Activated T-cell treated with anti-CD3 and anti-CD28 coated beads for 4 hours (primary cell): ENCODE measurements at places on chromosomes 7 and 10.

- no peak for DNase-seq
Observed at GRCh38 chr10:61337741-61338140, 115.4 kb downstream of the TMEM26 start.

GRCh38 chr7:75938921-75939320 lies 24.0 kb downstream of the POR start:
- DNase-seq: no peak

DNA sequence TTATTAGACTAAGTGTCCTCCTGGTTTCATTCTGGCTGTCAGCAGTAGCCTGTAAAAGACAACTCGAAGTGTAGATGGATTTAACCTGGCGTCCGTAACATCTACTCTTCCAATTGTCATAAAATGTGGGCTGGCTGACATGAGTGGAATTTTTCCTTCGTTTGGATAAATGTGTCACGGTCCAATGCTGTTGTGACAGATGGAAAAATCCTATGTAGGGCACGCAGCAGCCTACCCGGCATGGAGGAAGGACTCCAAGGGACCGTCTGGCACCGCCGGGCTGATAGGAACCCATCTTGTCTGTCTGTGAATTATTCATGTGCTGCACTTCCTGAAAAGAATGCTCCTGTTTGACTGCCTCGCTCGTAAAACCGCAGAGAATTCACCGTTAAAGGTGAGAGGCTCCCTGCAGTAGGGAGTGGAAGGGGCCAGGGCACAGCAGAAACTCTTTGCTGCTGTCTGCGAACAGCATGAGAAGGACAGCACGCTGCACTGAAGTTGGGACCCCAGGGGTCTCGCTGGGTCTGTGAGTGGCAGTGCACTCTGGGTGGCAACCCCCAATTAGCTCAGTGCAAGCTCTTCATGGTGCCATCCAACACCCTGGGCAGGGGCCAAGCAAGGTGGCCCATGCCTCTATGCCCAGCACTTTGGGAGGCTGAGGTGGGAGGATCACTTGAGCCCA lies 1.6 kb upstream of the ORAI2 start:
- DNase-seq: peak; percentile 35

DNA sequence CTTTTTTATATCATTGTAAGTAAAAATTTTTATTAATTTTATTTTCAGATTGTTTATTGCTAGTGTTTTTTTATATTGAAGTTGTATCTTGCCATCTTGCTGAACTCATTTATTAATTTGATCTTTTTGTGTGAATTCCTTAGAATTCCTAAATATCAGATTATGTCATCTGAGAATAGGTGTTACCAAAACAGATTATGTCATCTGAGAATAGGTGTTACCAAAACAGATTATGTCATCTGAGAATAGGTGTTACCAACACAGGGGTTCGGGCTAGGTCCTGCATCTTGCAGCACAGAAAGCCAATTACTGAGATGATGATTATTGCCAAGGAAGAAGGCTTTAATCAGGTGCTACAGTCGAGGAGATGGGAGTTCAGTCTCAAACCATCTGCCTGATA lies 383.4 kb downstream of the CNTNAP2 start:
- no peak for DNase-seq

DNA sequence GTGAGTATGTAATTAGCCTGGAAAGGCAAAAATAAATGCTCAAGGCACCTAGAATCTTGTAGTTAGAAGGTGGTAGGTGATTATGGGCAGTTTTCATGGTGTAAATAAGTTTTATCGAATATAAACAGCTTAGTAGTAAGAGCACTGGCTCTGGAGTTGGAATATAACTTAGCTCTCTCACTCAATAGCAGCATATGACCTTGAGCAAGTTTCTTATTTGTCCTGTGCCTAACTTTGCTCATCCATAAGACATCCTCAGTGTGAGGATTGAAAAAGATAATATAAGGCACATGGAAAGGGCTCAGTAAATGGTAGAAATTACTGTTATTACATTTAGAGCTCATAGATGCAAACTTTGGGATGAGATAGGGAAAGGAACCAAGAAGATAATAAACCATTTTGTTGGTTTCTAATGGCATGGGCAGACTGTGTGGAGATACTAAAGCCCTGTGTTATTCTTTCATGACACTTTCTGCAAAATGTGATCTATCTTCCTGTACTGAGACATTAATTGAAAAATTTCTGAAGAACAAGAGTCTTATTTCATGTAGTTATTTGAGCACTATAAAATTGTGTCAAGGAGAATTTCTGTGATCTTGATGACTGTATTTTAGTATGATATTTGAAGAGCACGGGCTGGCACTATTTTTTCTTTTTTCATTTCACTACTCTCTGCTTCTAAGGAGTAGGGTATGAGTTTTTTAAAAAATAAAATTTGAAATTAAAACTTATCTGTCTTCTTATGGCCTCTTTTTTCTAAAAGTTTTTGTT lies 3.1 kb downstream of the SLK start:
- DNase-seq: no peak

GRCh38 chr10:33026422-33026821 lies 68.4 kb upstream of the ITGB1 start:
- DNase-seq: no peak

DNA sequence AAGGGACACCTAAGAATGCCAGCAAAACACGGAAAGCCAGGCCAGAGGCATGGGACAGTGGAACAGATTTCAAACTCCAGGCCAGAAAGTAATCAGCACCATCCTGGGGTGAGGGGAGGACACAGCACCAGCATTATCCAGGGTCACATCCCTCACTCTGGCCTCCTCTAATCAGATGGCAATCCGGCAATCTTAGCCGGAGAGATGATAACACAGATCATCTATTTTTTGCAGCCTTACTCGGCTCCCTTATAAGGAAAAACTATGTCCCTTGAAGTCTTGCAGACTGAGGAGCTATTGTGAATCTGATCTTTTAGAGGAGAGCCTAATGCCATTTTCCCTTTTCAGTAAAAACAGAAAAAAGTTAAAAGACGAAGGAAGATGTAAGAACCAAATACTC lies 16.5 kb downstream of the TRIL start:
- DNase-seq: no peak

- no peak for DNase-seq
Observed at GRCh38 chr10:110834629-110835301, 37.0 kb upstream of the PDCD4 start.

DNA sequence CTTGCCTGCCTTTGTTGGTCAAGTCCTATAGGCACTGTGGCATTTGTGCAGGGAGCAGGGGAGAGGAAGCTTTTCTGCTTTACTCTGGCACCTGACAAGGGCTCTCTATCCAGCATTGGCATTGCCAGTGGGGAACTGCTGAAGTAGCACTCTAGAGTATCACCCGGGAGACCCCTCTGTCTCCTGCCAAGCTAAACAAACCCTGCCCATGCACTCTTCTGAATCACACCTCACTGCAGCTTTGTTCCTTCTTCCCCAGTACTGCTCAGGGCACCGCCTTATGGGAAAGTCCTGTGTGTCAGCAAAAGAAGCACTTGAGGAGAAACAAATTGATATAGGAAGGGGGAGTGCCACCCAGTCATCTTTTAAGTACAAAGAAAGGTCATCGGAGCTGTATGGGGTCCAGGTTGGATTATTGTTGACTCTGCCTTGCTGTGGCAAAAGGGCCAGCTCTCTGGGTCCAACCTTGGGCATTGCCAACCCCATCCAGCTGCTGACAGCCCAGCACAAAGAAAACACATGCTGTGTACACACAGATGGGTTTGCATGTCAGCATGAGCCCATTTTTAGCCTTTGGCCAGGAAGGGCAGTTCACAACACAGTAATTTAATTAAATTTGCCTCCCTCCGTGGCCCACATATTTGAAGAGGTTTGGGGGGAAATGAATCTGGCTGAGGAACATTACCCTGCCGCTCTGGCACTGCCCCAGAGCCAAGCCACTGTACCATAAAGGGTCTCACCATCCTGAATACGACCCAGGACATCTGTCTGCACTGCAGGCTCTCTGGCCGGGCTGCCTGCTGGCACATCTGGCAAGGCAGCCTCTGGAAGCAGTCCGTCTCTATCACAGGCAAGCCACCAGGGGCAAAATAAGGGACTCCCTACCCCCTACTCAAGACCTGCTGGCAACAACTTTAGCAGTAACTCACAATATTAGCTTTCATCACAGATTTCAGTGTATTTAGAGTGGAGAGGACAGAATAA lies 13.1 kb downstream of the LRRC4 start:
- no peak for DNase-seq

GRCh38 chr7:102292813-102293798 lies 6.4 kb downstream of the SH2B2 start:
- no peak for DNase-seq

GRCh38 chr7:135204341-135204749 lies 7.0 kb downstream of the WDR91 start:
- no peak for DNase-seq

GRCh38 chr10:32139223-32140073 lies 83.2 kb upstream of the KIF5B start:
- DNase-seq: no peak

GRCh38 chr7:112023282-112023681 lies 182.9 kb downstream of the DOCK4 start:
- DNase-seq: no peak

DNA sequence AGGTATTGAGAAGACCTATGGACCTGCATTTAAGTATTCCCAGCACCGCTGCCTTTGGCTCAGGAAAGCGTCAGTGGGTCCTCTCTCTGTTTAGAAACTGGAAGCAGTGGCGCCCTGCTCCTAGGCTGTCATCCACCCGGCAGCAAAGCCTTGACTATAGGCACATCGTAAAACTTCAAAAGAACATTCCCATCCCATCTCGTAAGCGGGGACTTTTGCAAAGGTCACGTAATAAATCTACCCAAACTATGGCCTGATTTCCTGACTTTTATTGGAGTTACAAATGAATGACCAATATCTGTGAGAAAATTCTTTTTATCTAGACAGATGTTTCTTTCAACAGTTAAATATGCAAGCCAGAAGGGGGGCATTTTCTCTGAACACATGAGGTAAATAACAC lies 115.8 kb upstream of the TCERG1L start:
- DNase-seq: no peak

DNA sequence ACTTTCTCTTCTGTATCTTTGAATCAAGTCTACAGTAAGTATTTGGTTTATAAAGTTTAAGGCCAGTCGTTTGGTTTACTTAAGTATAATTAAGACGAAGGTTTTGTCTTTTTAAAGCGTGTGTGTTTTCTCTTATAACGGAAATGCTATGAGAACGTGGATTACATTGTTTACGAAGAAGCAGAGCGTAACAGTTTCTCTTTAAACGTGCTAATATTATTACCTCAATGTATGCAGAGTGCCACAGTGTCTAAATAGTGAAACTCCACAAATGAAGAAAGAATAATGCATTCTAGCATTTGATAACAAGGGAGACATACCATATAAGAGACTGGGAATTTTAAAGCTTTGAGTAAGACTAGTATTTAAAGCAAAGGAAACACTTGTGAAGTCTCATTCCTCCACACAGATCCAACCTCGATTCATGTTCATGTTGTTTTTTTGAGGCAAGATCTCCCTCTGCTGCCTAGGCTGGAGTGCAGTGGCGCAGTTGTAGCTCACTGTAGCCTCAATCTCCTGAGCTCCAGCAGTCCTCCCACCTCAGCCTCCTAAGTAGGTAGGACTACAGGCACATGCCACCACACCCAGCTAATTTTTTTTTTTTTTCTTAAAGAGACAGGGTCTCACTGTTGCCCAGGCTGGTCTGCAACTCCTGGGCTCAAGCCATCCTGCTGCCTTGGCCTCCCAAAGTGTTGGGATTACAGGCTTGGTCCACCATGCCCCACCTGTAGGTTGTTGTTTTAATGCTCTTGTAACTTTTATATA lies 75.1 kb downstream of the ANKRD61 start:
- DNase-seq: no peak

- no peak for DNase-seq
Observed at GRCh38 chr7:23470330-23471105, at the start of gene IGF2BP3. Gene IGF2BP3, minus strand, starts transcription at chr7:23470491. Its CDS starts 381 bp downstream, at chr7:23470110.

DNA sequence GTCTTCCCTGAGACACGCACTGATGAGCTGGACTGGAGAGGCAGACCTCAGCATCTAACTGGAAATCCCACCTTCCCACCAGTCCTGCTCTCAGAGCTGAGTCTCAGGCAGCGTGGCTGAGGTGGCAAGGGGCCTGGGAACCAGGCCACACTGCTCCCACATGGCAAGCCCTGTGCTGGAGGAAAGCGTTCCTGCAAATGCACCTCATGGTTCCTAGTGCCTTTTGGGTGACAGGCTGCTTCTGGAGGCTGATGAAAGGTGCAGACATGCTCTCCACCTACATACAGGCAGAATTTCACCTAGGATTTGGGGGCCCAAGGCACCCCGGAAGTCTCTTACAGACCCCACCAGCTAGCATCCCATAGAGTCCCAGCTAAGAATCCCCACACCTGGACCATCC lies 432.9 kb upstream of the FOXK1 start:
- DNase-seq: no peak

- DNase-seq: no peak
Observed at GRCh38 chr7:1769286-1770200, 99.5 kb downstream of the ELFN1 start.

DNA sequence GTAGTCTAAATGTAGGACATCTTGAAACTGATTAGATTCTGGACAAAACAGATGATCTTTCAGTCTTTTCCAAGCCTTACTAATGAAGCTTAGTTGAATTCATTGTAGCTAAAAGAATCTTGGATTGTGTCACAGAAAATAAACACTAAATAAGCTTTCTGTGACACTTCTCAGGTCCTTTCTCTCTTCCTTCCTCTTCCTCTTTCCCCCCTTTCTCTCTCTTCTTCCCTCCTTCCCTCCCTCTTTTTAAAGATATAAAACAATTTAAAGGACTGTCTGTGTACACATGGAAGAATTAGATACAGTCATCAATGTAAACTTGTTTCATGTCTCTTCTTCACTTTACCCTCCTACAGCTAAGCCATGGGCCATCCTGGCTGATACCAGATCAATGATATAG lies 5.3 kb upstream of the COMMD3 start:
- no peak for DNase-seq

GRCh38 chr7:98281757-98282606 lies 496 bp downstream of the BRI3 start:
- DNase-seq: no peak

GRCh38 chr7:141072548-141073172 lies 1.2 kb upstream of the TMEM178B start:
- no peak for DNase-seq

- no peak for DNase-seq
Observed at GRCh38 chr10:122279725-122280141, 8.6 kb downstream of the BTBD16 start.
